ENCODE measurements at places on chromosomes 11 and 22. TPM values are rescaled to one million over a fixed set of nuclear protein-coding genes. Genes with fewer than 3 reads are reported as not detected.

The APOL5 gene
- 1.1 TPM for total RNA-seq

The OR52B6 gene
- not detected for total RNA-seq

The PATE2 gene
- not detected for total RNA-seq

The PHLDB1 gene
- total RNA-seq = 173 TPM

The OR5AR1 gene
- not detected for total RNA-seq

The HEPHL1 gene
- not detected for total RNA-seq

The TCN1 gene
- total RNA-seq = not detected

The DUSP18 gene
- 4.7 TPM for total RNA-seq

The OR51I1 gene
- total RNA-seq = not detected

The KLHL35 gene
- total RNA-seq = 4.6 TPM

The VPREB3 gene
- total RNA-seq = not detected

The TSKU gene
- 14.8 TPM for total RNA-seq

Data from myocyte (in vitro differentiated cells).